NB4 (cell line): ENCODE measurements at places on chromosomes 6 and 20.

GRCh38 chr6:47595785-47596184 lies 102.6 kb upstream of the ADGRF4 start:
- DNase-seq = no peak

GRCh38 chr20:50817776-50818172 lies 22.9 kb downstream of the BCAS4 start:
- DNase-seq = no peak

- DNase-seq = no peak
These were observed 14.8 kb downstream of the AKAP12 start for GRCh38 chr6:151254451-151255081.

DNA sequence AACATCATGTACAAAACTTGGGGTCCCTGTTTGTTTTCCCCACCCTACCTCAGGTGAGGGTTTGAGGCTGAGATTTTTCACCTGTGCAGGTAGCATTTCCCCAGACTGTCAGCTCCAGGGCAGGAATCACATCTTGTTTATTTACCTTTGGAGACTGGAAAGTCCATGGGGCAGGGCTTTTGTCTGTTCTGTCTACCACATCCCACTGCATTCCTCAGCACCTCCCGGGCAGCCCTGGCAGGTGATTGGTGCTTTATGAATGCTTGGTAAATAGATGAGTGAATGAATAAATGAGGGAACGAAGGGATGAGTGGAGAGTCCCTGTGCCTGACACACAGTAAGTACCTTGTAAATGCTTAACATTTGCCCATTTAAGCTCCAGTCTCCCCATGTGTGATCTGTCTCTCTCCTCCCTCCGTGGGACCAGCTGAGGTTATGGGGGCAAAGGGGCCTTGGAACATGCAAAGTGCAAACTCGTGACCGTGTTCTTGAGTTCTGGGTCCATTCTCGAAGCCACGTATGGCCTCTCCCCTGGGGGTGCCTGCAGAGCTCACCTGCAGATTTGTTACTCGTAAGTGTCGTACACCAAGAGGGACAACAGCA lies 69.7 kb upstream of the PMEPA1 start:
- DNase-seq = no peak

GRCh38 chr20:44003609-44004008 lies 89.0 kb downstream of the TOX2 start:
- DNase-seq = no peak

DNA sequence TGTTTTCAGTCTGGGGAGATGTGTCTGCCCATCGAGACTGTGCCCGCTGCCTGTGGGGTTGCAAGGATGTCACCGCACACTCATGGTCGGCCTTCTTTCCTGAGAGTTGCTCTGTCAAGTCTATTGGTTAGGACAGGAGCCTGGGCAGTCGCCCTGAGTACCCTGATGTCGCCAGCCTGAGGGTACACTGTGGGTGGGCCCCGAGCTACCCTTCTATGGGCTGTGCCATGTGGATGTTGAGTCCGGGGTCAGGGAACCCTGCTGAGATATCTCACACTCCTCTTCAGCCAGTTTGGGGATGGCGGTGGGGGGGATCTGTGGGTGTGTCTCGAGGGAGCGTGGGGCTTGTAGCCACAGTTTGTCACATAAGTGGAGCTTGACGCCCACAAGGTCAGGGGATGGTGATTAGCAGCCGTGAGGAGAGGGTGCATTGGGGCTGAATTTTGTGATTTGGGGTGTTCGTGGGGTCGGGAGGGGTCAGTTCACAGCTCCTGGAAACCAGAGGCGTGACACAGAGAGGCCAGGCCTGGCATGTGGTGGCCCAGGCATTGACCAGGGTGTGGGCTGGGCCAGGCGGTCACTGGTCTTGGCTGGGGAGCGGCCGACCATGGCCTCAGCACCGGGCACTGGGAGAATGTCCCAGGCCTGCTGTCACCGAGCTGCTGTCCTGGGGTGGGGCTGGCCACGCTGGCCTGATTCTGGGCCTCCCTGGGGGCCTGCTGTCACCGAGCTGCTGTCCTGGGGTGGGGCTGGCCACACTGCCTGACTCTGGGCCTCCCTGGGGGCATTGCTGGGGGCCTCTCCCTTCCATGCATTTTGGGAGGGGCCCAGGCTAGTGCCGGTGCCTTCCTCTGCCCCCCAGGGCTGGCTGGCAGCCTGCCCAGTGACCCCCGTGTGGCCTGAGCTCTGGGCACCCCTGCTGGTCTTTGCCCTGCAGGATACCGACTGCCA lies 1.6 kb upstream of the NPBWR2 start:
- DNase-seq = no peak

- no peak for DNase-seq
These were observed 73.2 kb downstream of the TRMT6 start for GRCh38 chr20:5877128-5877527.

DNA sequence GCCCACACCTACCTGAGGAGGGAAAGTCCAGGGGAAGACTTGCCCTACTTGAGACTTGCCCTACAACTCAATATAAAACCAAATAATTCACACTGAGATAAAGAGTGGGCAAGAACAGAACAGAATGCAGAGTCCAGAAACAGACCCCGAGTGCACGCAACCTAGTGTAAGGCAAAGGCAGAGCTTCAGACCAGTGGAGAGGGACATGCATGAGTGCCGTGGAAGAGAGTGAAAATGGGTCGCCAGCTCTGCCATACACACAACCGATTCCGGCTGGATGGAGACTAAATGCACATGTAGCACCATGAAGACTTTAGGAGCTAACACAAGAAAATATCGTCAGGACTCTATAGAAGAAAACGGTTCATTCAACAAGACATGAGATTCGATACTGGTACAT lies 58.8 kb upstream of the CST7 start:
- DNase-seq = no peak

- peak; percentile 90 for DNase-seq
These were observed 1.1 kb upstream of the ID1 start for GRCh38 chr20:31603822-31604566.

DNA sequence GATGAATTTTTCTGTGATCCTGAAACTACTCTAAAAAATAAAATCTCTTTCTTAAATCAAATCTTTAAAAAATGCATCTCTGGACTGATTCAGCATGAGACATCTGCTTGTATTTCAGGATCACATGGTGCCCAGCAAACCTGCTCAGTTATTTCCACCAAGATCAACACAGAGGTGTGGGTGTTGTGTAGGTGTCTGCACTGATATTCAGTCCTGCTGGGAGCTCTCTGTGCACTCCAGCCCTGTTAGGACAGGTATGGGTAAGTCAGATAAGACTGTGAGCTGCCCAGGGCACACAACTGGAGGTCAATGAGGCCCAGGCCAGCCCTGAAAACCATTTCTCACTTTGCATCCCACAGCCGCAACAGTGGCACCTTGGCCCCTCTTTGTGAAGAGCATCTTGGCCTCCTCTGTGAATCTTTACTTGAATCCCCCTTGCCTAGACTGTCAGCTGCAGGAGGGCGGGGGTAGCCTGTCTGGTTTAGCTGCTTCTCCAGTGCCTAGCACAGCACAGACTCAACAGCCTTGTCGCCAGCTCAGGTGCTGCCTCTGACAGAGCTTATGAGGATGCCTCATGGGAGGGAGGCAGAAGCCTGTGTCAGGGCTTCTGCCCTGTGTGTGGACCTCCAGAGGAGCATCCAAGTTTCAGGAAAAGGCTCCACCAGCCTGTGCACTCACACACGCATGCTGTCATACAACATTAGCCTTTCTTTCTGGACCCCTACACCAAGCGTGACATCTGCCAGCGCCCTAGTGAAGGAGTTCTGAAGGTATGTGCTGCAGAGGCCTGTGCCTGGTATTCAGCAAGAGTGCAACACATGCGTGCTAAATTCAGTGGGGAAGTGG lies 187.6 kb upstream of the CST7 start:
- DNase-seq = no peak

- peak; percentile 90 for DNase-seq
These were observed at the start of gene SYTL3 for GRCh38 chr6:158649289-158650143. Gene SYTL3, plus strand, starts transcription at chr6:158650054. Its CDS starts 13,215 bp downstream, at chr6:158663269.

GRCh38 chr20:17969884-17970409 lies 1.1 kb downstream of the MGME1 start:
- DNase-seq = peak; percentile 90

- DNase-seq = peak; percentile 73
These were observed 27.1 kb downstream of the RAB44 start for GRCh38 chr6:36724514-36725390.

DNA sequence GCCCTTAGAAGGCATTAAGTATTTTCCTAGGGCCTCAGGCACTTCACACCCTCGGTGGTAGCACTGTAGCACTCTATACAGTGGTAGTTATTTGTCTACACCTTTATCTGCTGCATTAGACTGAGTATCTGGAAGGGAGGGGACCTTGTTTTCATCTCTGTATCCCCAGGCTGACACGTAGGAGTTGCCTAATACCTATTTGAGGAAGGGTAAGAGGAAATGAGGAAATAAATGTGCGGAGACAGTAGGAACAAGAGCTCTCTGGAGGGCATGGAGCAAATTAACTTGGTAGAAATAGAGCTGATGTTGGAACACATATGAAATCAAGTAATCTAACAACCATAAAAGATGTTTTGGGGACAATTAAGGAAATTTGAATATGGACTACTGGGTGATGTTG lies 3.9 kb downstream of the CNPY3 start:
- DNase-seq = peak; percentile 87

DNA sequence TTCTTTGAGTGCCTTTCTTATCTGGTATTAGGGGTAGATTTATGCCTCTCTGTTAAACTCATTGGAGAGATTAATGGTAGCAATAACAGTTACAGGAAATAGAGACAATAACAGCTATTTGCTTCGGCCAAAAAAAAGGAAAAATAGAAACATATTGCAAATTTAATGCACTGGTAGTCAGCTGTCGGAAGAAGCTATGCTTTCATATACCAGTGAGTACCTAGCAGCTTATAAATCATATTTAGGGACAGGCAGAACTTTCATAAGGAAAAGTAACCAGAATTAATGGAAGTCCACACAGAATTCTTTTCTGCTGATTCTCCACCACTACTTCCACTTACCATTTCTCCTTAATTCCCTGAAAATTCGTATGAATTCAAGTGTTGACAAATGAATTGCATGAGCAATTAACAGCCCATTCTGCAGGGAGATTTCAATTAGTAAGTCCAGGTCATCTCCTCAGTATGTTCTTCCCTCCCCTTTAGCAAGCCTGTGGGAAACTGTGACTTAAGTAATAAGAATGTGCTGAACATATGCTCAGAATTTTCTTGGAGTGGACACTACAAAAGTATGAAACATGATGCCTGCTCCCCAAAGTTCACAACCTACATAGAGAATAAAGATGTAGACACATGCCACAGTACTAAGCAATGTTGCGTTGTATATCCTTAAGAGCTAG lies 196.7 kb upstream of the KCNQ5 start:
- DNase-seq = no peak

- DNase-seq = peak; percentile 6
These were observed 409.6 kb upstream of the CHD6 start for GRCh38 chr20:42027746-42028268.

DNA sequence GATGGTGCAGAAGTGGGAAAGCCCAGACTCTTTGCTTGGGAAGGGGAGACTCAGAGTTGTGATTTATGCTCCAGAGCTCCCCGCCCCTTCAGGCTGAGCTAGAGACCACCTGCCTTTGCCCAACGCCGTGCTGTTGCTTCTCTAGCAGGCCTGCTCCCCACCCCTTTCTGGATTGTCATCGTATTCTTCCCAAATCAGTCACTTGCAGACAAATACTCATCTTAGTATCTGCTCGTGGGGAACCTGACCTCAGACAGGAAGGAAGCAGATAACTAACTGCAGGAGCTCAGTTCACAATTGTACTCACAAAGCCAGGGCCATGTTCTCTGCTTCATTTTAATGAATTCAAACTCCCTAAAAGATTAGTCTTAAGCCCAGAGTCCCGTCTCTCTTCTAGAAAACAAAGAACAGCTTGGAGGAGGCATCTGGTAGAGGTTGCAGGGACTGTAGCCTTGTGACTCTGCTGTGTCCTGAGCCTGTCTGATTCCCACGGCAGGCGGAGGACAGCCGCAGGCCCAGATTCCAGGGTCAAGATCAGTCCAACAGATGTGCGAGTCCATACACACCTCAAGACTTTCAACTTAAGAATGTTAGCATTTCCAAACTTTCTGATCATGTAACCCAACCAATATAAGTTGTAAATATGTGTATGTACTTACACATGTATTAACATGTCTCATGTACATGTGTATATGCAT lies 57.2 kb upstream of the GGTLC1 start:
- no peak for DNase-seq

DNA sequence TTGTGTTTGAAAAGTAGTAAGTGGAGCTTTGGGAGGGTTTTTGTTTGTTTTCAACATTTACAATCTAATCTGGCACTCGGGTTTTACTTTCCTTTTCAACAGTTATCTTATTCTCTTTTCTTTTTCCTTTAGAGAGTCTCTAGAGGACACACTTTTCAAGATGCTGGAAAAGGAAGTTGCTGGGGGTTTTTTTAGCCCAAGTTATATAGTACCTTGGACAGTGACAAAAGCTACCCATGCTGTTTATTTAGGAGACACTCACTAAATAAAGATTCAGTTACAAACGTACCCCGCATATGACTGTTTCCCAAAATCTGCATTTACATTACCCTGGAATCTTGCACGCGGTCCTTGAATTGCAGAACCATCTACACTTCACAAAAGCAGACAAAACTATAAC lies 78.8 kb downstream of the MAP7 start:
- peak; percentile 26 for DNase-seq

DNA sequence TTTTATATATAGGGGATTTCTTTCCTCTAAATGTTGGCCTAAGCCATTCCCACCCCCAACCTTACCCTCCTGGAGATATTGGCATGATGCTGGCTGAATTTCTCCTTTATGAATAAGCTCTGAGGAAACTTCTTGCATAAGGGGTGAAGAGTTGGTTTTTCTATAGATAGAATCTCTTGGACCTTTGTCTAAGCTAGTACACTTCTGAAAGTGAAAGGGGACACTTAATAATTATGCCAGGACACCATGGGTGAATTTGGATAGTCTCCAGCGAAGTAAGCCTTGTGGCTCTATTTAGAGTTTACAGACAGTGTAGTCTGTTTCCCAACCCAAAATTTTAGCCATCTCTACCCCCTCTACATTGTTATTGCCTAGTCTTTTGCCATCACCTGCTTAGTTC lies 27.1 kb upstream of the FABP7 start:
- no peak for DNase-seq
